NCI-H510A (cell line): ENCODE measurements at places on chromosomes 7 and 10.

DNA sequence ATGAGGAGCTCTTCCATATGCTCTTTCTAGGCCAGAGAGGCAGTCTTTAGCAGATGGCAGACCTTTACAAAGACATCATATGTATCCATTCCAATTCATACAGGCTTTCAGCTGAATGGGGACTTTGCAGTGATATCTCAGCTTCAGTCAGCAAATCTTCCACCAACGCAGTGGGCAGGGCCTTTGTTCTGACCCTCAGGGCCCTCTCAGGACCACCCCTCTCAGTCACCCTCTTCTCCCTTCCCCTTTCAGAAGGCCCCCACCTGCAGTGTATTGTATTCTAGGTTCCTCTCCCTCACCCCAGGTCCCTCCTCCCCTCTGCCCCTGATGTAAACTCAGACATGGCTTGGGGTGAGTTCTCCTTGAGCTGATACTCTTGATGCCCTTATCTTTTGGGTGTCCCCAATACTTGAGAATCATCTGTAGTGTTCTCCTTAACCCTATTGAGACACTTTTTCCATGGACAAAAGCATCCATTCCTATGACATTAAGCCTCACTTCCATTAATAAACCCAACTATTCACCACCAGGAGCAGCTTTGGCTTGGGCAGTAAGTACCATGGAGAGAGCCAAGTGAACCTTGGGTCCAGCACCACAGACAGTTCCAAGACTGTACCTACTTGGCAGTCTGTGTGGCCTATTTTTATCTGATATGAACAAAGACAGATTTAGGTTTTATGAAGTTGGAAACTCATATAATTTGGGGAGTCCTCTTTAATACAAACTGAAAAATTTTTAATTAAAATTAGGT, 62.7 kb downstream of the ADCYAP1R1 start:
- DNase-seq: no peak

- DNase-seq: peak; percentile 20
Observed at GRCh38 chr10:13633689-13634088, 46.9 kb downstream of the PRPF18 start.

- no peak for DNase-seq
Observed at GRCh38 chr10:126902157-126902556, 3.1 kb upstream of the DOCK1 start.

DNA sequence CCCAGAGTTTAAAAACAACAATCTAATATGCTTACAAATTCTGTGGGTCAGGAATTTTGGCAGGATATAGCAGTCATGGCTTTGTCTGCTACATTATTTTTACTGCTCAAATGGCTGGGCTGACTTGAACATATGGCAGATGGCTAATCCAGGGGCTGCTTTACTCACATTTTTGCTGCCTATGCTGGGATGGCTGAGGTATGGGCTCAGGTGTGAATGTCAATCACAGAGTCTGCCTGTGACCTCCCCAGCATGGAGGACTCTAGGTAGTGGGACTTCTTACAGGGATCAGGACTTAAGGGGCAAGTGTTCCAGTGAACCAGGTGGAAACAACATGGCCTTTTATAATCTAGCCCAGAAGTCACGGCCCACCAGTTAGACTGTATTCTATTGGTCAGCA, 4.4 kb upstream of the FKBP9 start:
- no peak for DNase-seq

- DNase-seq: no peak
Observed at GRCh38 chr7:107482571-107482970, 12.7 kb downstream of the GPR22 start.

GRCh38 chr7:130894146-130894908, 160.3 kb upstream of the KLF14 start:
- DNase-seq: peak; percentile 52

DNA sequence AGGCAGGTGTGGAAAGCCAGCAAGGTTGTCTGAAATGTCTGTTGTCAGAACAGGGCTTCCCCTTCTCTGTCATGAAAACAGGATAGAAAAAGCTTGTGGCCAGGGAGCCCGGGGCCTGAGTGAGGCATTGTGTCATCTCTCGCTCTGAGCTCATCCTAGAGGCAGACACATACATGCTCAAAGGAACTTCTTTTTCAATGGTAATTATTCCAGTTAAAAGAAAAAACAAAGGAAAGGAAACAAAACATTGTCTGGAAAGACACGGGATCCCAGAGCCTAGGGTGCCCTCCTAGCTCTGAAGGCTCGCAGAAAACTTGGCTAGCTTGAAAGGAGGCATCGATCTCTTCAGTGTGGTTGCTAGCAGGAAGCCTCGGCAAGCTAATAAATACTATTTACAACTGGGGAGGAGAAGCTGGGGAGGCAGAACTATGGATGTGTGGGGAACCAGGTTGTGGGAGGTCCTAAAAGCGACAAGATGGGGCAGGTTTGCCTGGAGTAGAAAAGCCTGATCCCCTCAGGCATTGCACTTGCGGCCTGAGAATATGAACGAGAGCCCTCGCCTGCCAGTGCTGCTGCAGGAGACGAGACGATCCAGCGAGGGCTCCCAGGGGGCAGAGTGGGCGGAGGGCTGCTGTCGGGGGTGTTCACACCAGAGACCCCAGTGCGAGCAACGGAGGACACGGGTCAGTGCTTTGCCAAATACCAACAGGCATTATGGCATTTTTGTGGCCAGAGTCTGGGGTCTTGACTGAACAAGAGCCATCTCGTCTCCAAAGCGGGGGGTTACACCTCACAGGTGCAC, 32.8 kb upstream of the DGKI start:
- DNase-seq: no peak

DNA sequence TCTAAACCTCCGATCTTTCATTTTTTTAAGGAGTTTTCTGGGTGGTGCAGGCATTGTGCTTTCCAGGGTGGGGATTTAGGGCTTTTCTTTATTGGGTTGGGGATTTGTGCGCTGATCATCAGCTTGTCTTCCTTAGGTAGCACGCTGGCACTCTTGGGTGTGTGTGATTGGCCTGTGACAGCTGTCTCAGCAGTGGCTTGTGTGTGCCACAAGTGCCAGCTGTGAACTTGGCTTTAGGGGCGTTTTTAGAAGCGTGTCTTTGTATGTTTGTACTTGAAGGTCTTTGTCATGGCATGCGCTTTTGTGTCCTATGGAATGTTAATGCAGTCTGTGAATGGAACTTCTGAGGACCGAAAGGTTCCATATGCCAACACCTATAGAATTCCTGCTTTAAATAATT, 788 bp downstream of the AKAP9 start:
- DNase-seq: no peak

DNA sequence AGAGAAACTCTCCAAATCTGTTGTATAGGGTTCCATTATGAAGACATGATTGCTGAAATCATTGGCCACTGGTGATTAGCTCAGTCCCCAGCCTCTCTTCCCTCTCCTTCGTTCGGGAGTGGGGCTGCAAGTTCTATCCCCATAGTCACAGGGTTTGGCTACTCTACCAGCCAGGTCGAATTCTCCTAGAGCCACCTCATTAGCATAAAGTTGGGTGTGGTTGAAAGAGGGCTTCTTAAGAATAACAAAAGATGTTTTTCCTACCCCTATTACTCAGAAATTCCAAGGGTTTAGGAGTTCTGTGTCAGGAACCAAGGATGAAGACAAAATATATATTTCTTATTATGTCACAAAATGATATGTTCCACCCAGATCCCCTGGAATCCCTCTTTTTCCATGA, 166.2 kb upstream of the YAE1 start:
- DNase-seq: no peak

DNA sequence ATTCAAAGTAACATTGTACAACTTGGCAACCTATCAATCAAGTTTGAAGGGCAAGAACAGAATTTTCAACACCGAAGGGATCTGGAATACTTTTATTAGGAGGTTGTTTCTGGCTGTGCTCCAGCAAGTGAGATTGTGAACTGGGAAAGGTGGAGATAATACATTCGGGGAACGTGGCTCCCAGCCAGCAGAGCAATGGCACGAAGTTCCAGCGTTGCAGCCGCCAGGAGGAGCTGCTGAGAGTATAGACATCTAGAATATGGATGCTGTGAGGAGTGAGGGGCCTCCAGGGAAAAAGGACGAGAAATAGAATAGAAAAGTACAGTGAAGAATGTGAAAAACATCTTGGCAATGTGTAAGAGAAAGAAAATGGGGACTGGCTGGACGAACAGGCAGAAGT, 69.5 kb downstream of the TCERG1L start:
- DNase-seq: peak; percentile 16

DNA sequence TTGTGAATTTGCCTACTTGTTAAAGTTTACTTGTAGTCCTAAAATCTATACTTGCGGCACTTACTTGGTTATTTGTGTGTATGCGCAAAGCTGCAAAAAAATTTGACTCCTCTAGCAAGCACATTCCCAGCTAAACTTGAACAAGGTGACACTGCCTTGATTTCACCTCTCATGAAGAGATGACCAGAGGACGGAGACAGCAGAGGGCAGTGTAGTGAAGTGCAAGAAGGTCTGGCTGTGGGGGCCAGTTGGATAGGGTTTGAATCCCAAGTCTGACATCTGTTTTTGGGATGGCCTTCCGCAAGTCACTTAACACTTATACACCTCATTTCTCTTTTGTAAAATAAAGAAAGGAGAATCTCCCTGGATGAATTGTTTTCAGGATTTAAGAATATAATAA, 15.7 kb downstream of the SLK start:
- no peak for DNase-seq

DNA sequence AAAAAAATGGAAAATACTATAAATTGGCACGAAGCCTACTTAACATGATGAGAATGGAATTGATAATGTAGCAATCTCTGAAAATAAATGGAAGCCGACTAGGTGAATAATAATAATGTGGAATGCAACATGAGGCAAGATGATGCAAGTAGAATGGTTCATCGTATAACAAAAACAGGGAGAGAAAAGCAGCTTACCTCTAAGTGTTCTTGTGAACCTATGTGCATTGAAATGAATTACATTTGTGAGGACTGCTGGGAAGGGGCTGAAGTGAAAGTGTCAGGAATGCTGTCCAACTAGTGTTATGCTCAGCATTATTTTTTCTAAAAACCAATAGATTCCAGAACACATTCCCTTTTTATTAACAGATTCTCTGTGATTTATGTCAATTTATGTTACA, 440.6 kb upstream of the LRRN3 start:
- no peak for DNase-seq

GRCh38 chr7:27576360-27576944, 86.2 kb downstream of the HIBADH start:
- no peak for DNase-seq

GRCh38 chr10:104209575-104210198, 22.5 kb downstream of the CFAP43 start:
- DNase-seq: no peak

DNA sequence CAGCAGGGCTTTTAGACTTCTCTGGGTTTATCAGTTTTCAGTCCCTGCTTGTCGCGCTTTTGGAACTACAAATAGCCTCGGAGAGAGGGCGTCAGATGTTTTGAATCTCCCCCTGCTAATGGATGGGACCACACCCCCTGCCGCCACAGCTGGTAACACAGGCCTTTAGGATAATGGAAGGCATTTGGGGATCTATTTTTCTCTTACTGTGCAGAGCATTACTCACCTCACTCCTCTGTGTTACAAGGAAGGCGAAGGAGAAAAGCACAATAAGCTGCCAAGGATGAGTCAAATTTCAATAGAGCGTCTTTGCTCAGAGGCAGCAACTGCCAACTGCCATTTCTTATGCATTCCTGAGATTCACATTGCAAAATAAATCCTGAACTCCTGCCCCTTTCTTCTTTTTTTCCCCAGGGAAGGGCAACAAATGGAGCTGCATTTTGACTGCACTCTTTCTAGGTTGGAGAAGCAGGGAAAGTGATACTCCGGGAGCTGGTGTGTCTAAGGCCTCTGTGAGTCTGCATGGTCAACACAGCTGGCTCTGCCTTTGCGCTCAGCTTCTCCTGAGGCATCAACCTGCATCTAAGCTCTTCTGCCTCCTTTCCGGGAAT, 31.5 kb upstream of the SMNDC1 start:
- DNase-seq: no peak

GRCh38 chr10:69802424-69803161, 887 bp downstream of the COL13A1 start:
- no peak for DNase-seq

DNA sequence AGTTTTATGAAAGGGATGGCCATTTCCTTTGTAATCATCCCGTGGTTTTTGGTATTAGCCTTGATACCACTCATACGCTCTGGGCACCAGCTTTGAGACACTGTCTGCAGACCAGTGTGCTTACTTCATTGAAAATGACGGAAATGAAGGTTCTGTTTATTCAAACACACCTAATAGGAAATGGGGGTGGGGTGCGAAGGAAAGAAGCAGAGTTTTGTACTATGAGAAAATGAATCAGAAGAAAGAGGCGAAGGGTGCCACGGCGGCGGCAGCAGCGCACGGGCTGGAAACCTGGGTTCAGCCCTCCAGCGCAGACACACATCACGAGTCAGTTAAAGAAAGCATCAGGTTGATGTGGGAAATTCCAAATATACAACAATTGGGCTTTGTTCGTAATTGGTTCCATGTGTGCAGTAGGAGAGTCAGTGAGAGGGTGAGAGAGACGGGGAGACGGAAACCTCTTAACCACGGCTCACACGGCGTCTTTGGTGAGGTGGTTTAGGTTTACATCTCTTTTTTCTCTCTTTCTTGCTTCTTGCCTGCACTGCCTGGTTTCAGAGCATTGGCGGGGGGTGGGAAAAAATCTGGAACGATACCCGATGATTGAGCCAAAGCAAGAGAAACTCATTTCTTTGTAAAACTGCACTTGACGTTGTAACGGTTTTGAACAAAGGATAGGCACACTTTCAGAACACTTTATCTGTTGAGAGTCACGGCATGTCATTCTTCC, 321.2 kb downstream of the FRMD4A start:
- DNase-seq: no peak

GRCh38 chr7:2622869-2623697, 8.7 kb upstream of the TTYH3 start:
- DNase-seq: no peak

DNA sequence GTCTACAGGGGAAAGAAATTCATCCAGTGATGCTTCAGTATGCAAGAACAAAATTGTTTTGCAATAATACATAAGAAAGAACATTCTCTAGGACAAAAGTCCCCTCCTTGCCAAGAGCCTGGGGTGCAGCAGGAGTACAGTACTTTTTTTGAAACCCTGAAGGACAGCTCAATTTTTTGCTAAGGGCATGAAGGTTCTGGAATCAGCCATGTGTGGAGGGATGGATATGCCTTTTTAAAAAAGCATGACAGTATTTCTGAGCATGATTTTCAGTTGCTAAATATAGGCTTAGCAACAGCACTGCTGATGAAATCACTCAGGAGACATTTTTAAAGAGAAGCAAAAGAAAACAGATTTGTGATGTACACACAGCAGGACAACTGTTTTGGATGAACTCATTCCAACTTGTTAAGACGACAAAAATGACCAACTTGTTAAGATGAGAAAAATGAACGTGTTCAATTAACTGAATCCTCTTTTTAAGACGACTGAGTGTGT, 39.3 kb downstream of the HBP1 start:
- DNase-seq: no peak
